Lung microvascular endothelial cell (primary cell): ENCODE measurements at places on chromosomes 7 and 10.

GRCh38 chr7:2598154-2598823 lies 33.5 kb upstream of the TTYH3 start:
- DNase-seq, result no peak

DNA sequence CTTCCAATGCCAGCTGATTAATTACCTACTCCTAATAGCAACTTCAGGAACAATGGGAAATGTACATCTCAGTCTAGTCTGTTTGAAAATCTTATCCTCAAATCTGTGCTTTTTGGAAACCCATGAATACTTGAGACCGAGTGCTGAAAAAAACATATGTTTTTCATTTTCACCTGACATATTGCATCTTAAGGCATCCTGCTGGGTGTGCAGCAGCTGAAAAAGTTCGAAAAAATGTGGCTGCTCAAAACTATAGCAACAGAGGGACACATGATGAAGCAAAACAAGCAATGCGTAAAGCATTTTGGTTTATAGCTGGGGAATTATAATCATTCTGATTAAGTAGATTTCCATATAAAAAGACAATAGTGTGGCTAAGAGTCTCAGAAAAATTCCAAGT lies 218.0 kb downstream of the CREB5 start:
- DNase-seq, result no peak

DNA sequence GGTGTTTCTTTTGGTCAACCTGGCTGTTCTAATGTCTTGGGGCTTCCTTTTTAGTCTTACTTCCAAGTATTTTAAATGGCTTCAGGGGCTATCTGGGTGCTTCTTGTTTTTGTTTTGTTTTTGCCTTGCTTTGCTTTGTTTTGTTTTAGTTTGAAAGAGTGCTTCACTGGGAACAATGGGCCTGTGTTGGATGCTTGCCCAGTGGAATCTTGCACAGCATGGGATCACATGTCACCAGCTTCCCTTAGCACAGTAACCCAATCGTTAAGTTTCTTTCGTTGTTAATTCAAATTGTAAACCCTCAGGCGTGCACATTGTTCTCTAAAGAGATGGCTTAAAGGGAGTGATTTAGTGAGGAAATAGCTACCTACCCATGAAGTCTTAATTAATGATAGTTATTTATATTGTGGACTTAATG lies 8.9 kb downstream of the COL17A1 start:
- peak; percentile 95 for DNase-seq

GRCh38 chr7:135994466-135995205 lies 17.5 kb upstream of the MTPN start:
- peak; percentile 20 for DNase-seq

GRCh38 chr7:10934292-10934691 lies 39.4 kb upstream of the PHF14 start:
- no peak for DNase-seq
